ENCODE measurements at places on chromosomes 3 and 15.

DNA sequence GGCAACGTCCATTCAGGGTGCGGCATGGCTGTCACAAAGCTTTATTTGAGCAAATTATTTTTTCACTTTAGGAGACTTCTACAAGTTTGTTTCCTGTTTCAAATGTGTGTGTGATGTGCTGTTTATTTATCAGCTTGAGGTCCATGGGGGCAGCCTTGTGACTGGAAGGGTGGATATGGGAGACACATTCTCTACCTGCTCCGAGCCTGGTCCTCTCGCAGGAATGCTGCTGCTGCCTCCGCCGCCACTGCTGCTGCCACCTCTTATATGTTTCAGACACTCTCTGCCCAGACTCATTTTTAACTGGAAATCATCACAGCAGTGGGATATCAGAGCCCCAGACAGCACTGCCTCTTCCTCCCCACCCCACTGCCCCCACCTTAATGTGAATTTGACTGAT lies 83.5 kb upstream of the PXYLP1 start:
- DNase-seq = no peak

- DNase-seq = no peak
Observed at GRCh38 chr15:57509965-57510364, 81.7 kb upstream of the MYZAP start.

- peak; percentile 42 for DNase-seq
Observed at GRCh38 chr15:99925661-99926461, 192.6 kb upstream of the LYSMD4 start.

- no peak for DNase-seq
Observed at GRCh38 chr15:63797116-63797515, 36.6 kb downstream of the HERC1 start.

GRCh38 chr3:61415201-61415600 lies 146.2 kb upstream of the PTPRG start:
- peak; percentile 92 for DNase-seq

DNA sequence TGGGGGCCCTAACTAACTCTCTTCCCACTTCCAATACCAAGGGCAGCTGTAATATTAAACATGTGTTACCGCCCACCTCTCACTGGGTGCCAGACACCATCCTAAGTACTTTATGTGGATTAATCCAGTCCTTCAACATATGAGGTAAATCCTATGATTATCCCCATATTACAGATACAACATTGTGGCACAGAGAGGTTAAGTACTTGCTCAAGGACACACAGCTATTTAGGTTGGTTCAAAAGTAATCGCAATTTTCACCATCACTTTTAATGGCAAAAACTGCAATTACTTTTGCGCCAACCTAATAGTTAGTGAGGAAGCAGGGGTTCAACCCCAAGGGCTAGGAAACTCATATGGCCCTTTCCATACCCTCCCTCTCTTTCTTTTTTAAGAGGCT lies 100.8 kb downstream of the SEMA5B start:
- no peak for DNase-seq

DNA sequence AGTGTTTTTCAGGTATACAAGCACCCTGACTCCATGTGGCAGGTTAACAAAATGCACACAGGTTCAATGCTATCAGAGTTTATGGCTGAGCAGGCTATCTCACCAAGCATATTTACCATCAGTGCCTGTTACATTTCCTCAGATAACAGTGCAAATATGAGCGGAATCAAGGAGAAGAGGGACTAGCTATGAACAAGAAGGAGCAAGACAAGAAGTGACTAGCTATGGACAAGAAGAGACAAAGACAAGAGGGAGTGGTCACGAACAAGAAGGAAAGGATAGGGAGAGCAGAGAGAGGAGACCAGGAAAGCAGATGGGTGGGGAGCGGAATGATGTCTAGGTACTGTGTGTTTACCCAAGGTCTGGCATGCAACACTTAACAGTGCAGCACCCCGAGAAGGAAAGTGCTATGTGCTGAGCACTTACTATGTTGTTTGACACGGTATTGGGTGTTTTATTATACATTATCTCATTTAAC lies 8.6 kb downstream of the ILDR1 start:
- no peak for DNase-seq

GRCh38 chr3:152383136-152383606 lies 114.4 kb downstream of the MBNL1 start:
- no peak for DNase-seq

DNA sequence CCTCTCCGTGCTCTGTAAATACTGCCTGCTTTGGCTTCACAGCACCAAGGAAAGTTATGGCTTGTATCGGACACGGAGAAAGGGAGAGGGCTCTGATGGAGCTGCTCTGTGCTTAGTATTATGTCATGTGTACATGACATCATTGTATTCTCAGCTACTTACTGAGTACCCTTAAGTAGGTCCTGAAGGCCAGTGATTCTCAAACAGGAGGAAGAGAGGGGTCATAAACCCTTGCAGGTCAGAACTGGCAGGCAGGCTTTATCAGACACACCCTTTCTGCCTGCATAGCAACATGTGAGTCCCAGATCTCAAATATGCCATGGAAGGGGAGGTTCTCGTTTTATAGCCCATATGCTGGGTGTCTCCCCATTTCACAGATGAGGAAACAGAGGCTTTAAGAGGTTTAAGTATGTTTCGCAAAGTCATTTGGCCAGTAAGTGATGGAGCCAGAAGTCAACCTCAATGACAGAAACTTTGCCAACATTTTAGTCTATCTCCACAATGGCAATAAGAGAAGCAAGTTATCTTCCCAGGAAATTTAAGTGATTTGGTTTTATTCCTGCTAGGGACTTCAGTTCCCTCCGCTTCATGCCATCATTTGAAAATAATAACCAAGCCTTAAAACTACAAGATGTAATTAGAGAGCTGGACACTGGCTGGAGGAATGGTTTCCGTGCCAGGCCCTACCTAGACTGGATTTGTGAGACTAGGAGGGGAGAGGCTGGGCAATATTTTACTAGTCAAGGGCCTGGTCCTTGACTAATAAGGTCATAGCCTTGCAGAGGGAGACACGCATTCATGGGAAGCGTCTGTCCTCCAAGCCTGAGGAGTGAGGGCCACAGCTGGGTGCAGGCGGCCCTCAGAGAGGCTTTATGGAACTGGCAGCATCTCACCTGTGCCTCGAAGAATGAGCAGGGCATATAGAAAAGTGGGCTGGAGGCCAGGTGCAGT lies 133.0 kb downstream of the XXYLT1 start:
- DNase-seq = no peak

DNA sequence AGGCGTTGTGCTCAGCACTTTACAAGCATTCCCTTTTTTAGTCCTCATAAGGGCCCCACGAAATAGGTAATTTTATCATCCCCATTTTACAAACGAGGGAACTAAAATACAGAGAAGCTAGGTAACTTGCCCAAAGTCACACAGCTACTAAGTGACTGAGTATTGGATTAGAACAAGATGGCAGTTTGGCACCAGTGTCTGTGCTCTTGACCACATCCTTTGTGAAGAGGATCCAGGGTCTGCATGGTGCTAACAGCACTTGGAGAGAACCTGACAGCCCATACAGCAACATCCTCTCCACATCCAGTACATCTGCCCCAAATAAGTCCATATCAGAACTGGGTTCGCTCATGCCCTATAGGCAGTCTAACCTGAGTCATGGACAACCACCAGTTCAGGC lies 21.8 kb upstream of the DAPK2 start:
- no peak for DNase-seq

- DNase-seq = no peak
Observed at GRCh38 chr15:78930577-78931388, 14.1 kb downstream of the CTSH start.

DNA sequence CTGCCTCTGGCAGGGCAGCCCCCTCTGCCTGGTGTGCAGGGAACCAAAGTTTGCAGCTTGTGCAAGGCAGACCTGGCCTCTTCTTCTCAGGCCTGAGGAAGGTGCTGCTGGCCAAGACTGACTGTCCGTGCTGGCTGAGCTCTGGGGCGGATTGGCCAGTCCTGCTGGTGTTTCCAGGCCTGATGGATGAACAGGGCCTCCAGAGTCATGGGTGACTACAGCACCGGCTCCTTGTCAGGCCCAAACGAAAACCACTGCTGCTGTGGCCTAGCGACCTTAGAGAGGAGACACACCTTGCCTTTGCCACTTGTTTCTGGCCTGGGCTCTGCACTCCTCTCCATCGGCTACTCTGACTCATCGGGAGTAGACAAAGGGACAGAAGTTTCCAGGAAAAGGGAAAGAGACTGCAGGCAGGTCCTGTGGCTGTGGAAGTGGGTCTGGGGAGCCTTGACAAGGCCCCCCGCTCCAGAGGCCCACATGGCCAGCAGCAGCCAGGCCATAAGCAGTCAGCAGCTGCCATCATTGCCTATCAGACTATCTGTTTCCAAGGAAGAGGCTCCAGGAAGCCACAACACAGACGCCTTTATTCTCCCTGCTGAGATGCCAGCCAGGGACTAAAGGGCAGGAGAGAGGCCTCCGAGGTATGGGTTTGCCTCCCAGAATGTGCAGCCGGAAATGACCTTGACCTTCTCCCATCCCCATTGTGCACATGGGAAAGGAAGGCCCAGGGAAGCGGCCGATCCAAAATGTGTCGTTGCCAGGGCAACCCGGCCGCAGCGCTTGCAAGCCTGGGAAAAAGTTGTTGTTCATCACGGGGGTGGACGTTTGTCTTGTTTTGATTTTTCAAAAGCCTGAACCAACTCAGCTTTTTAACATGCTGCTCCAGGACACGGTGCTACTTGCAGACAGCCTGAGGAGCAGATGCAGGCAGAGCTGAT lies 160.5 kb downstream of the CHSY1 start:
- DNase-seq = no peak

DNA sequence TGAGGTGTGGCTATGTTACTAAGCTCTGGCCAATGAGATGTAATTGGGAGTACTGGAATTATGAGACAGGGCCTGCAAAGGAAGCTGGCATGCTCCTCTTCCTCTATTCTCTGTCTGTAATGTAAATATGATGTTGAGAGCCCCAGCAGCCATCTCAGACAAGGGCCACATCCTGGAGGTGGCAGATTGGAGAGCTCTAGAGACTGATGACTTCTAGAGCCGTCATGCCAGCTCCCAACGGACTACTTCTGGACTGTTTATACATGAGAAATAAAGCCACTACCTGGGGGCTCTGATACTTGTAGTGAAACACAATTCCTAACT lies 19.7 kb downstream of the PLD1 start:
- DNase-seq = peak; percentile 24

DNA sequence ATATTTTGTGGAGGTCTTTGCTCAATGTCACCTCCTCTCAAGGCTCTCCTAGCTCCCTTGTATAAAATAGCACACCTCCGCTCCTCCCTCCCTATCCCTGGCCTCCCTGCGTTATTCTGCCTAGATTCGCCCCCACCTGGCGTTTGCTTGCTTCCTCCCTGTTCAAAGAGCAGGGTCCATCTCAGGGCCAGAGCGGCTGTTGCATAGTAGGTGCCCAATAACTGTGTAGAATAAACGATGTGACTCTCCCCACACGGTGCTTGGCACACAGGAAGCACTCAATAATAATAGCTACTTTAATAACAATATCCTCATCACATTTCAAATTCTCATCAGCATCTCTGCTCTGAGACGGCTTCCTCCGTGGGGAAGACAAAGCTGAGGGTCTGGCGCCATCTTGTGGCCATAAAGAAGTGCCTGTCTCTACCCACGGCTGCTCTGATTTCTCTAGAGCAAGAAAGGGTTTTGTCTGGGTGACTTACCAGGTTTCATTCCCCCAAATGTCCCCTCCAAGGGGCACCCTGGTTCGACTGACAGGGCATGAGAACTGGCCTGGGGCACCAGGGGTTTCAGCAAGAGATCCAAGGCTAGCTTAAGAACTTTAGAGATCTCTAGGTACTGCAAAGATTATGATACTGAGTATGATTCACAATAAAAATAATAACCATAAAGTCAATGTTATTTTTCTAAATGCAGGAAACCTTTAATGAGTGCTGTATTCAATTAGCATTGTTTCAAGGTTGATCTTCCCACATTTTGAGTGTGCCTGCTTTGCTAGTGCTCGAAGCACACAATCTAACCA lies 16.1 kb downstream of the CD276 start:
- DNase-seq = peak; percentile 73

DNA sequence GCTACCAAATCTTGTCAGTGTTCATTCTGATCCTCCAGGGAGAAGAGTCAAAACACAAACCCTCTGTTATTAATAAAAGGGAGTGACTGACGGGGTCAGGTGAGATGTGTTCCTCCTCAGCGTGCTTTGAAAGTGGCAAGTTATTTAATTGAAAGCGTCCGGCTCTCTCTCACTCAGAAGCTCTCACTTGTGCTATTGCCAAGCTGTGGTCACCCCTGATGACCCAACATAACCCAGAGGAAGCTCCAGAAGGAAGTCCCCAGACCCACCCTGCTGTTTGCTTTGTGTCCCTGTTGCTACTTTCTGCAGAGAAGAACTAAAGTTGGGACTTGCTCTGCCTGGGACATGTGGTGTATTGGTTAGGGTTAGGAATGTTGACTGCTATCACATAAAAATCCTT lies 235.6 kb downstream of the EDEM1 start:
- DNase-seq = no peak

GRCh38 chr3:33103480-33103879 lies 6.5 kb upstream of the GLB1 start:
- DNase-seq = no peak

DNA sequence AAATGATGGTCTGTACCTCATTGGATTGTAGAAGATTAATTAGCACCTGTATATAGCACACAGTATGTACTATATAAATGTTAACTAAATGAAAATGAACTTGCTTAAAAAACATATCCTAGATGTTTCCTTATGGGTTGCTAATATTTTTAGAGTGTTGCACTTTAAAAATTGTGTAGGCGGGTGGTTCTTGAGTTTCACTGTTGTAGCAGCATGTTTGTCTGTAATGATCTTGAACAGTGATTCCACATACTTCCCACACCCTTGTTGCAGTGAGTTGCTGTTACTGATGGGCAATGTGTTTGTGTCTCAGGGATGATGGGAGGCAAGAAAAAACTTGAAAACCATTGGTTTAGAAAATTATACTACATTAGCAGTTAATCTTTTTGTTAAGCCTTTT lies 22.0 kb downstream of the USP3 start:
- no peak for DNase-seq

DNA sequence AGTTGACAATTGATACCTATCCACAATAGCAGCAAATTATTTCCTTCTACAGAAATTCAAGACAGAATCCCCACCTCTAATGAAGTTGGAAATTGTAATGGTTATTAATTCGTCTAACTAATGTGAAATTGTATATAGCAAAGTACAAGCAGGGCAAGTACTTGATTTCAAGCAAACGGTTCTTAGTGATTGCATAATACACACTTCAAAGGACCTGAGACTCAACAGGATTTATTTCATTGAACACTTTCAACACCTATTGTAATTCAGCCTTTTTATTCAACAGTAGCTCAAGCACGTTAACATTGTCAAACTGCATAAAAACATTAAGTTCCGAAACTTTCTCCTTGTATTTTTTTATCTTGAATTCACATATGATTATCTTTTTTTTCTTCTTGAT lies 40.2 kb upstream of the AGTR1 start:
- no peak for DNase-seq

DNA sequence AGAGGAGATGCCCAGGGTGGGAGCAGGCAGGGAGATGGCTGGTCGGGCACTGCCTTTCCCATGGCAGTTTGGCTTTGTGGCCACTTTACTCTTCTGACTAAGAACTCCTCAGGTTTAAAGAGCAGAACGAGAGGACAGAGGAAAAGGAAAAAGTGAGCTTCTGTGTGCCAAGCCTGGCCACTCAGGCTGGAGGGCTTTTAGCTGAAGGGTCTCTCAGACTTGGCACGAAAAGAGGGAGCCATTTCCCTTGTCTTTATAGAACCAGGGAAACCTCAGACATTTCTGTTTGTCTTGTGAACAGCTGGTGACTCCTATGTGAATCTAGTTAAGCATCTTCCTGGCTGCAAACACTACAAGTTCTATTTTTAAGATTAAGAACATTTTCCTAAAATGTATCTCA lies 23.3 kb upstream of the PSMD6 start:
- DNase-seq = peak; percentile 12

Measured in NCI-H69 (cell line).